Putamen (tissue), 1 donor: ENCODE measurements at places on chromosomes 11 and 22.

DNA sequence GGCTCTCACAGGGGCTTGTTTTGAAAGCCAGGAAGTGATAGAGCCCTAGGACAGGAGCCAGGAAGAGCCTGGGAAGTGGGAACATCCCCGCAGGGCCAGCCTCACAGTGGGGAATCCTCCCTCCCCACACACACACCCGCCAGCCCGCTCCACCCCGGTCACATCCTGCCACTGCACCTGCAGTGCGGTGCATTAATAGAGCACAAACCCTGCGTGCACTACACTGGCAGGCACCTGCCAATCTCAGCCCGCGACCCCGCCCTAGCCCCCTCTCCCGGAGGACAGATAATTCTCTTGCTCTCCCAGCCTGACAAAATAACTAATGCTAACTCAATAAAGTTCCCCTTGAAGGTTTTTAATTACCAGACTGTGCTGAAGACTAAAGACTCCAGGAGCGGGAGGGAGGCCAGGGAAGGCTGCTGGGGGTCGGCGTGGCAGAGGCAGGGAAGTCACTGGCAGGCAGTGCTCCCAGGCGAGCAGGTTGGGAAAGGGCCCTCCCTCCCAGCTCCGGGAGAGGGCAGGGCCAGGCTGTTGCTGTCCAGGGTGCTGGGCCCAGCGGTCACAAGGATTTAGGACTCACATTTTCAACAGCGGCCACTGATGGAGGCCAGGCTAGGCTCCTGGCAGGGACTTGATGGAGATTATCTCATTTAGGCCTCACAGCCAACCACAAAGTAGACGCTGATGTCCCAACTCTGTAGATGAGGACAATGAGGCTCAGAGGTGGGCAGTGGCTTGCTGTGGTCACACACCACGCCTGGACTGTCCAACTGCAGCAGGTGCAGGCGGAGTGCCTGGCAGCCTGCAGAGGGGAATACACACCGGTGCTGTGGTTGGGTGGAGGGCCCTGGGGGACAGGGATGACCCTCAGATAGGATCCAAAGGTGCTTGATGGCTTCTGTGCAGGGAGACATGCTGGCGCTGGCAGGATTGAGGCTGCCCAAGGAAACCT, 23.9 kb upstream of the TCF20 start:
- no peak for DNase-seq

DNA sequence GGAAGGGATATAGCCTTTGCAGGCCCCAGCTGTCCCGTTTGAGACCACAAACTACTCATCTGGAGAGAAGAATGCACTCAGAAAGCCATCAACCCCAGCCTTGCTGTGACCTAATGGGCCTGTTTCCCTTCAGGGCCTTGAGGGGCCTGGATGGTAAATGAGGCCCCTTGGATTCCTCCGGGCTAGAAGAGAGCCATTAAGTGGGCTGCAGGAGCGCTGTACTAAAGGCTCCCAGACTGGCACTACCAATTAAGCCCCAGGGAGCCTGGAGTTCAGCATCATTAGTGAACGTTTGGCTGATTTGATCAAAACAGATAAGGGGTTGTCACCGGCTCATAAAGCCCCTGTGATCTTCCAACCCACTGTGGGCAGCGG, 23.0 kb downstream of the CD5 start:
- DNase-seq: no peak

GRCh38 chr11:129580278-129580677, 204.6 kb downstream of the BARX2 start:
- DNase-seq: no peak

DNA sequence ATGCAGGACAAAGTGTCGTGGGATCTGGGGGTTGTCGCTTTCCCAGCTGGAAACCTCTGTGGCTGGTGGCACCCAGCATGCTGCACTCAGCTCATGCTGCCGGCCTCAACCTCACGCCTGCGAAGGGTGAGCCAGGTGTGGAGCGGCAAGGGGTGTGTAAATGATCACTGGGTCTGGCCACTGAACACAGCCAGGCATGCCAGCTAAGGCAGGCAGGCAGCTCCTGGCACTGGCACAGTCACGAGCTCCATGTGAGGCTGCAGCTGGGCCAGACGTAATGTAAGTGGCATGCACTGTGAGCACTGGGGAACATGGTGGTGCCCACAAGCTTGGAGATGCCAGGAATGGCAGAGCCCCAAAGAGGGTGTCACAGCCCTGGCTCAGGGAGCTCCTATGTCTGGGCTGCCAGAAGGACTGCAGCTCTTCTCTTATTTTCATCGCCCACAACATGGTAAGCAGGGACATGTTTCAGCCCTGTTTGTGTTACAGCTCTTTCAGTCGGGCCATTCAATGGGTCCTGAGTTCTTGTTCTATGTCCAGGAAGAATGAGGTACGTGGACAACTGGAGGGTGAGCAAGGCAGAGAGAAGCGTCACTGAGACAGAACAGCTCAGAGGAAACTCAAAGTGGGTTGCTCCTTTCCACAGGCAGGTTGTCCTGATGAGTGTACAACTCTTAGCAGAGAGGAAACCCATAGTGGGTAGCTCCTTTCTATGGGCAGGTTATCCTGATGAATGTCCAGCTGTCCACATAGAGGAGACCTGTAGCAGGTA, 403.8 kb downstream of the CNTN5 start:
- no peak for DNase-seq

- no peak for DNase-seq
These were observed 285.9 kb downstream of the TBC1D22A start for GRCh38 chr22:47048123-47049077.

DNA sequence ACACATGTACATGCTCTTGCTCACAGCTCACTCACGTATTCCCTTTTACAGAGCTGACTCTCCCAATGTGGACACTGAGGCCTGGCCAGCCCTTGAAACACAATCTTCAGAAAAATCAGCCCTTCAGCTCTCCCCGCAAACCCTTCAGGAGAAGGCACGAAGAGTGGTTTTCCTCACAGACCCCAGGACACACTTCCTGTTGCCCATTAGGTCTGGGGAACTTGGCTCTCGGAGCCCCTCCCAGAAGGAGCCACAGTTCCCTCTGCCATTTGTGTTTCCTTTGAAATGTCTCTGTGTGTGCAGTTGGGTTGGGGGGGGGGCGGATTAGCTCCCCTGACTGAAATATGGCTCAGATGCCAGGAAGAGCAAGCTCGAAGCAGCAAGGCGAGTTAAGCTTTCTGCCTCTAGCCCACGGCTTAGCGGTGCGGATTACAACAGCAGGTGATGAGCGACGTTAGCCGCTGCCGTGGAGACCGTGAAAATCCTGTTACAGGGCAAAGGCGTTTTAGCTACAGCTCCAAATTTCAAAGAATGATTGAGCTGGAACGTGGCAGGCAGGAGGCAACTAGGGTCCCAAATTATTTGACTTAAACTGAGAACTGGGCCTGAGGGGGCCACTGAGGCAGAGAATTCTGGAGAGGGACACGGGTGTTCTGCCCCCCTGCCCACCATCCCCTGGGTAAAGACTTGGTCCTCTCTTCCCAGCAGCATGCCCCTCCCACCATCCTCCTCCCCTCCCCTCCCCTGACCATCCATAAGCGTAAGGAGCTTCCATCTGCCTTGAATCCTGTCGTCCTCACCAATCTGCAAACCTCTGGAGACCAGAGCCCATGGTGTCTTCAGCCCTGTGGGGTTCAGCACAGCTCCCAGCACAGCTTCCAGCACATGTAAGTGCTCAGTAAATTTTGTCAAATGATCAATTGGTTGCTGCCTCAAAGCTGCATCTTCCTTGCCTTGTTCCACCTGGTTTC, 598.6 kb downstream of the BUD13 start:
- DNase-seq: no peak

GRCh38 chr11:2929950-2930703, 907 bp upstream of the PHLDA2 start:
- no peak for DNase-seq

DNA sequence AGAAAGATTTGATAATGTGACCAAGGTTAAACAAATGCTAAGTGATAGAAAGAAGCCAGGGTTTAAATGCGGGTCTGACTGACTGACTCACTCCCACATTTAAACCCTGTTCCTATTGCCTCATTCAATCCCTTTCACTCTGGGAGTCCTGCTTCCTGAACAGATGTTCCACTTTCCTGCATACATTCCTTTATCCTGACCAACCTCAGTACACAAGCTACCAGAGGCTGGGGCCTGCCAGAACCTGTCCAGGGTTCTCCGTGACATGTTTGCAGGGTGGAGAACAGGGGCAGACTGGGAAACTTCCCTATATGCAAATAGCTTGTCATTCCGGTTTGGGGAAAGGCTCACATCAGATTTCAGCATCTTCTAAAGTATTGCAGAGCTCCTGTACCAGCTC, 3.0 kb upstream of the ANKK1 start:
- no peak for DNase-seq

- DNase-seq: no peak
These were observed 50.7 kb upstream of the TTC12 start for GRCh38 chr11:113263458-113264259.

DNA sequence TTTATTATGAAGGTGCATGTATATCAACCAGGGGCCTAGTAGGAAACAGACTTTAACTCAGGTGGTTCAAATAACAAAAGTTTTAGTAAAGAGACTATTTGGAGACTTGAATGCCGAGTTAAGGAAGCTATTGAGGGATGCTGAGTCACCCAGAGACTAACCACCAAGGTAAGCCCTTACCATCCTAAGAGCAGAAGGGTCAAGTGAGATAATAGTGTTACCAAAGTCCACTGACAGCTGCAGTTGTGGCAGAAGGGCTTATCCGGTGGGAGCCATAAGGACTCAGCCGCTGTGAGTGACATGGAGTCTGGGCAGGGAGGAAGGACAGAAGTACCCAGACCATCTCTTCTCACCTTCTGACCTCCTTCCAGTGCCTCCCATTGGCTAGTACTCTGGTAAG, 134.0 kb downstream of the INSC start:
- no peak for DNase-seq

- peak; percentile 24 for DNase-seq
These were observed 733.0 kb upstream of the KIRREL3 start for GRCh38 chr11:127733552-127733951.

- no peak for DNase-seq
These were observed 62.0 kb downstream of the IGF2 start for GRCh38 chr11:2077061-2077802.

DNA sequence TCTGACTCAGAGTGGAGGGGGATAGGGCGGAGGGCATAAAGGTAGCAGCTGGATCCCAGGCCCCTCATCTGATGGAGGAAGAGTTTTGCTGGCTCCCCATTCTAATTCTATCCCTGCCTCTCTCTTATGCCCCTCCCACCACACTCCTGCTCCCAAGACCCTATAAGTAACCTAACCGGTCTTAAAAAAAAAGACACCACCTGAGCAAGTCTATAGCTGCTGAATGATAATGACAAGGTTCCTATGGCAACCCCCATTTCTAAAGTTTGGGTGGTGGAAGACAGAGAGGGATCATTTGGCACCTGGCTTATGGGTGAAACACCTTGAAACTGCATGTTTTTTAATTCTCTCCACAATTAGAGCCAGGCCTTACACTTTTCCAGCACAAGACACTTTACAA, 69.6 kb downstream of the LARGE1 start:
- no peak for DNase-seq

DNA sequence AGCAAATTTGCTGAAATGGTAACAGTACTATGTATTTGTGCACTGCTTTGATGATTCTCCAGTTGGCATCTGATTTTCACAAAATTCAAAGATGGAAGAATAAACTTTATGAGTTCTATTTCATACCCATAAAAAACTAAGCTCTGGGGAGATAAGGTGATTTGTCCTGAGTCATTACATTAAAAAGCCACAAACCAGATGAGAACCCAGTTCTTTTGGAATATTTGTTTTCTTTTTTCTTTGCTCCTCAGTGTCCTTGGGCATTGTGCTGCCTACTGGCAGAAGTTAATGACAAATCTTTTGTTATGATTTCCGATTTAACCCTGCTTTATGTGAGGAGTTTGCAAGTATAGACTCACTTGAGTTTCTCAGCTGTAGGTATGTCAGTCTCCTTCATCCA, 45.4 kb upstream of the AMOTL1 start:
- DNase-seq: no peak

- DNase-seq: no peak
These were observed 301.0 kb downstream of the MIAT start for GRCh38 chr22:26958378-26958777.

- DNase-seq: no peak
These were observed 368.2 kb upstream of the CADM1 start for GRCh38 chr11:115872416-115872815.

DNA sequence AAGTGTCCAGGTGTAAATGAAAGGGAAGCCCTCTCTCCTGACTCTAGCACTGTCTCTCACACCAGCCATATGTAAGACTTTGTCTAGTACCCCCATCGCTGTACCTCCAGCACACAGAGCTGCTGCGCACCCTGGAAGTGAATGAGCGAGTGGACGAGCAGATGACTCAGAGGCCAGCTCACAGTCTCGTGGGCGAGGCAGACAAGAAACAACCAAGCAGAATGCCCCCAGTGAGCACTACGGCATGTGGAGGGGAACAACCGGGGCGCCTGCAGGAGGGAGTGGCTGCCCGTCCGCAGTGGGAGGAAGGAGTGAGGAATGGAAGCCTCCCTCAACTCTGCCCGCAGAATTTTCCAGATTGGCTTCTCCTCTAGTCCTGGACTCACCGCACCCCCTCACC, 46.4 kb downstream of the MCM5 start:
- DNase-seq: no peak

GRCh38 chr11:12276831-12277475, 100.4 kb upstream of the PARVA start:
- no peak for DNase-seq

DNA sequence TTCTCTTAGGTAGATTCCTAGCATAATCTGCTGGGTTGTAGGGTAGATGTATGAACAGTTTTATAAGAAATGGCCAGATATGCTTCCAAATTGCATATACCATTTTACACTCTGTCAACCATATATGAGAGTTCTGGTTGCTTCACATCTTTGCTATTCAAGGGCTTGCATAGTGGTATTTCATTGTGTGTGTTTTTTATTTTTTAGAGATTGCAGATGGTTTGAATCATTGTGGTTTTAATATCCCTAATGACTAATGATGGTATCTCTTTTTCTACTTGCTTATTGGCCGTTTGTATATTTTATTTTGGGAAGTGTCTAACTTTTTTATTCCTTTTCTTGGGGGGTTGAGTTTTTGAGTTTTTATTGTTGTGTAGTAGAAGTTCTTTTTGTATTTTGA, 26.9 kb downstream of the RNF214 start:
- no peak for DNase-seq

- no peak for DNase-seq
These were observed 35.9 kb upstream of the GRAMD4 start for GRCh38 chr22:46584081-46584921.

GRCh38 chr11:68340784-68341556, 28.6 kb downstream of the LRP5 start:
- no peak for DNase-seq
